ENCODE measurements at places on chromosomes 6 and 20.

DNA sequence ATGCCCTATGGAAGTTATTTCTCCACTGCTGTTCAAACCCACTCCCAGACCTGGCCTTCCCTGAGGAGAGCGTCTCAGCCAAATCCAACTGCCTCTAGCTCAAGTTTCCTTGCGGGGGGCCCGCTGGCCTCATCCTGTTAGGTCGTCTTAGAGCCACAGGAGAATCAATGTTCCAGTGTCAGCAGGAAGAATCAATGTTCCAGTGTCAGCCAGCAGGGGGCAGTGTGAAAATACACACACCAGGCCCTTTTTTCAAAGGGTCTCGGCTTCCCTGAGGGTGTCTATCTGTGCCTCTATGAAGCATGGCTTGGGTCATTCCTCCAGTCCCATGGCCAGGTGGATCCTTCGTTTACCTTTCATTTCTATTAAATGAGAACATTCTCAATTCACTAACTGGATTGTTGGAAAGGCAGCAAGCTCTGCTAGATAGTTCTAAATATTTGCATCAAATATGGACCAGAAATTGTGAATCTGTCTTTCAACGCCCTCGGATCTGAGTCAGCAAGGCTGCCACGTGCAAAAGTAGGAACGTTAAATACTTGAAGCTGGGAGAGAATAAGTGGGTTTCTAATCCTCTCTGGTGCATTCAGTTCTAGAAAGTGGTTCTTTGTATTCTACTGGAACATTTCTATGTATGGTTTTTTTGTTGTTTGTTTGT, 19.2 kb downstream of the PRND start:
- DNase-seq = peak; percentile 77

DNA sequence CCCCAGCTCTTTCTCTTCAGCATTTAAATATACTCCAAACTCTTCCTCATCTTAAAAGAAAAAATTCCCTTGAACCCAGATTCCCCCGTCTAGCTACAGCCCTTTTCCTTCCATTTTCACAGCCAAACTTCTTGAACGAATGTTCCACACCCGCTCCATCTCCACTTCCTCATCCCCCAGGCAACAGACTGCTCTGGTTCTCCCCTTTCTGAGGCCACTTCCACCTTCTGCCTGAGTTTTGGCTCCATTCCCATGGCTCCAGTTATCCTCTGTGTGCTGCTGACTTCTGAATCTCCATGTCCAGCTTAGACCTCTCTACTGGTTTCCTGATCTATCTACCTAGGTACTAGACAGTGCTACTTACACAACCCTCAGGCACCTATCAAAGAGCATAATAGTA, 106.4 kb downstream of the RALGAPA2 start:
- no peak for DNase-seq

GRCh38 chr6:70413992-70414494, 735 bp downstream of the FAM135A start:
- DNase-seq = no peak

- no peak for DNase-seq
Observed at GRCh38 chr6:148112851-148113319, 229.8 kb upstream of the SASH1 start.

DNA sequence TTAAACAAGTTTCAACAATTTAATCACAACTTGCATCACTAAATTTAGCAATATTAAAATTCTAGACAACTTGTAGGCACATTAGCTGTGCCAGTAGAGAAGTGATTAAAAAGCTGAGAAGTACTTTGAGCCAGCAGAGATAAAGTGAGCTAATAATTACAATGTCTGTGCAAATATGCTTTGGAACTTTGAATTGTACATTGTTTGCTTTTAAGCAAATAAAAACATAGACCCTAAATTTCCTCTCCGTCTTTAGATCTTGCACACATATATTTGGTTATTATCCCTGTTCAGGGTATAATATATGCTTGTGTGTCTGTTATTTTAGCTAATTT, 44.2 kb upstream of the DEFB112 start:
- DNase-seq = no peak

- DNase-seq = no peak
Observed at GRCh38 chr6:150877928-150878327, 12.4 kb downstream of the MTHFD1L start.

DNA sequence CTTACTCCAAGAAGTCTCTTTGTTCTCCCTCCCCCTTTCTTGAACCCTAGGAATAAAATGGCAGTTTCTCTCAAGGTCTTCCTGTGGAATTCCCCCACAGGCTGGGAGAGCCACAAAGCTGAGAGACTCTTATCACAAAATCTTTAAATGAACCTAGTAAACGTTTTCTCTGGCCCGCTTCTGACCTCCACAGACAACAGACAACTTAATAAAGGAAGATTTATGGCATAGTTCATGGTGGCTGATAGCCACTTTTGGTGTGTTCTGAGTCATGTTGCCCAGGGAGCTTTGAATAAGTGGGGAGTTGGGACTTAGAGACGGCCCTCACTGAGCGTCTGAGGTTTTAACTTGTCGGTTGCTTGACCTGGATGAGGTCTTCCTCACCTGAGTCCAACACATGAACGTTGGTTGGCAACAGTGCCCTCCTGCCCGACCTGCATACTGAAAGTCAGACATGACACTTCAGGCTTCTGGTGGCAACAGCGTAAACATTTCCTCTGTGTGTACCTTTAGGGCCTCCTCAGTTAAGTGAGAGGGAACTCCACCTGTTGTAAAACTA, 124.1 kb downstream of the FOXO3 start:
- no peak for DNase-seq

- peak; percentile 60 for DNase-seq
Observed at GRCh38 chr6:119348748-119349360, 707 bp downstream of the MAN1A1 start.

GRCh38 chr20:20331817-20332216, 36.1 kb upstream of the INSM1 start:
- DNase-seq = no peak

- no peak for DNase-seq
Observed at GRCh38 chr6:80181352-80182081, 75.0 kb downstream of the BCKDHB start.

DNA sequence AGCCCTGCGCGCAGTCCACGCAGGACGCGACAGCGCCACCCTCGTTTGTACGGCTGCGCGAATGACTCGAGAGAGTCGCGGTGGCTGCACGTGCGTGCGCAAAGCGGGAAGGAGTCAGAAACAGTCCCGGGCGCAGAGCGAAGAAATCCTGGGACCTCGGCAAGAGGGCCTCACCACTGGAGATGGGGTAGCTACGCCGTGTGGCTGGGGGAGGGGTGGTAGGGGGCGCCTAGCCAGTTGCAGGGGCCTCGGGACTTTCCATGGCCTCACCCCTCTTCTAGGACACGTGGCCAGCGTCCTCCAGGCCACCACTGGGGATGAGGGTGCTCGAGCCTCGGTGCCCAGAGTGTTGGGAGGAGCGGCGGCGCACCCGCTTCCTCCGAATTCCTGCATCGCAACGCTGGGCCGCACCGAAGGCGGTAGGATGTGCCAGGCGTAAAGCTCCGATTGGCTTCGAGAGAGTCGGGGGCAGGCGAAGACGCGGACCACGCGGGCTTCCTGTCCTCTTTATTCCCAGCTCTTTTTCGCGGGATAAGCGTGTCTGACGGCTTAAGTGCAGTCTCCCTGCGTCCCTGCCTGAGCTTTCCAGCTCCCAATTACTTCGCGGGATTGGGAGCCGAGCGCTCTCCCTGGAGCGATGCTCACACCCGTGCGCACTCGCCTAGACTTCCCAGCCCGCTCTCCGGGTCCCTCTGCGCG, 38.7 kb downstream of the NCR2 start:
- peak; percentile 49 for DNase-seq

DNA sequence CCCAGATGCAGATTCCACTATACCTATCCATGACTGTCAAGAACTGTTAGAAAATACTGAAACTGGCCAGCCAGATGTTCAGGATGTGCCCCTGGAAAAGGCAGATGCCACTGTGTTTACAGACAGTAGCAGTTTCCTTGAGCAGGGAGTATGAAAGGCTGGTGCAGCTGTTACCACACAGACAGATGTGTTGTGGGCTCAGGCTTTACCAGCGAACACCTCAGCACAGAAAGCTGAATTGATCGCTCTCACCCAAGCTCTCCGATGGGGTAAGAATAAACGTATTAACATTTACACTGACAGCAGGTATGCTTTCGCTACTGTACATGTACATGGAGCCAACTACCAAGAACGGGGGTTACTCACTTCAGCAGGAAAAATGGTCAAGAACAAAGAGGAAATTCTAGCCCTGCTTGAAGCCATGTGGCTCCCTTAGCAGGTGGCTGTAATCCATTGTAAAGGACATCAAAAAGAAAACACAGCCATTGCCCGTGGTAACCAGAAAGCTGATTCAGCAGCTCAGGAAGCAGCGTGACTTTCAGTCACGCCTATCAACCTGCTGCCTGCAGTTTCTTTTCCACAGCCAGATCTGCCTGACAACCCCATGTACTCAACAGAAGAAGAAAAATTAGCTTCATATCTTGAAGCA, 459.7 kb upstream of the HTR1E start:
- peak; percentile 12 for DNase-seq

- DNase-seq = no peak
Observed at GRCh38 chr20:50845566-50846215, 50.8 kb downstream of the BCAS4 start.

DNA sequence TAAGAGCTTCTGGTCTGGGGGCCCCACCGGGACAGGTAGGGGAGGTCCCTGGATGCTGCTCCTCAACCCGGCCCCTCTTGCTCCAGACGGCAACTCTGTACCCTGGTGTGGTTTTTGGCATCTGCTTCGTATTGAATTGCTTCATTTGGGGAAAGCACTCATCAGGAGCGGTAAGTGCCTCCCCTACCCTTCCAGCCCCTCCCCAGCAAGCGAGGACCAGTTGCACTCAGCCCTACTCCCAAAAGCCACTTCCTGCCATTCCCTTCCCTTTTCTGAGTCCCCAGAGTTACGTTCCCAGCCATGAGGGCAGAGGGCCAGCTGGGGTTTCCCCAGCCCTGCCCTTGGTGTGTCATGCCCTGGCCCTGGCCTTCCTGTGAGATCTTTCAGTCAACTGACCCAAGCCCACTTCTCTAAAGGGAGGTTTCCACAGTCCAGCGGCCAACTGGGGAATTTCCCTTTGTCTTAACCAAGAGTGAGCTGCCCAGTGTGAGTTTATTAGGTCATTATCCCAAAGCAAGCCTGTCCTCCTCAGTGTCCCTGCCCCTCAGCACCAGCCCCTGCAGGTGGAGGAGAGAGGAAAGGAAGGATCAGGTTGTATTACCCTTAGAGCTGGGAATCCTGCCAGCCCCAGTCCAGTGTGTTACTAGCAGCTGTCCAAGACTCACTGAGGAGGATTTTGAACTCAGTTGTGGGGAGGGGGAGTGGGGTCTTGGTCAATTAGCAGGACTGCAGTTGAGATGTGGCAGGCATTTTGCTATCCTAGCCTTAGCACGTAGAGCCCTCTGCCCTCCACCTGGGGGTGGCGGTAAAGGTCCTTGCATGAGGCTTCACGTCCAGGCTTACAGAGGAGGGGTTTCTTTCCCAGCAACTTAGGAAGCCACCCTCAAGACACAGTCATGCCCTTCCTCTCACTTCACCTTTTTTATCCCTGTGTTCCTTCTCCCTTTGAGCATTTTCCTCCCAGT, 45.8 kb downstream of the TM9SF4 start:
- peak; percentile 59 for DNase-seq

- DNase-seq = no peak
Observed at GRCh38 chr6:87901613-87902012, 146.0 kb upstream of the SPACA1 start.

DNA sequence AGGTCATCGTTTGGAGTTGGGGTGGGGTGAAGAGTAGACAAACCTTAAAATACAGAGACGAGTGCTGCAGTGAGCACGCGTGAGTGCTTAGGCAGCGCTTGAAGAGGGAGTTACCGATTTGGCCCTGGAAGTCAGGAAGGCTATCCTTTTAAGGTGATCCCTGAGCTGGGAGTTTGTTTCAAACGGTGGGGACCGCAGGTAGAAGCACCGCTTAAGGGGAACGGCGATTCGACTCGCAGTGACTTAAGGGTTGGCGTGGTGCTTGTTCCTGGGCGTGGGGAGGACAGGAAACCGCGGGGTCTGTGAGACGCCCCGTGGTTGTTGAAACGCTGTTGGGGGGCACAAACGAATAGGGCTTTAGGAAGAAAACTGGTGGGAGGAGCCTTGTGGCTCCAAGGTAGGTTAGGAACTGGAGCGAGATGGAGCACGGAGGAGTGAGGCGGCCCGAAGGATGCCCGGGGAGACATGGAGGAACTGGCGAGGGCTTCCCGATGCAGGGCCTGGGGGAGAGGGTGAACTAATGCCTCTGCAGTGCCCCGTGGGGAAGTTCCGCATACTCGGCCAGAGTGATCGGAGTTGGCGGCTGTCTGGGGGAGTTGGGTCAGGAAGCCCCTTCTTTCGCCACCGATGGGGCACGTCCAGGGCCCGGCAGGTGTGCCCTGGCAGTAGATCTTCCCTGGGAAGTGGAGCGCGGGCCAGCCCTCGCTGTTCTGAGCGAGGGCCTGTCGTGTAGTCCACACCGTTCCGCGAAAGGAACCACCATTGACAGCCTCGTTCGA, 1.3 kb upstream of the CDYL start:
- DNase-seq = peak; percentile 29

- no peak for DNase-seq
Observed at GRCh38 chr6:2231438-2231837, 14.0 kb downstream of the GMDS start.

DNA sequence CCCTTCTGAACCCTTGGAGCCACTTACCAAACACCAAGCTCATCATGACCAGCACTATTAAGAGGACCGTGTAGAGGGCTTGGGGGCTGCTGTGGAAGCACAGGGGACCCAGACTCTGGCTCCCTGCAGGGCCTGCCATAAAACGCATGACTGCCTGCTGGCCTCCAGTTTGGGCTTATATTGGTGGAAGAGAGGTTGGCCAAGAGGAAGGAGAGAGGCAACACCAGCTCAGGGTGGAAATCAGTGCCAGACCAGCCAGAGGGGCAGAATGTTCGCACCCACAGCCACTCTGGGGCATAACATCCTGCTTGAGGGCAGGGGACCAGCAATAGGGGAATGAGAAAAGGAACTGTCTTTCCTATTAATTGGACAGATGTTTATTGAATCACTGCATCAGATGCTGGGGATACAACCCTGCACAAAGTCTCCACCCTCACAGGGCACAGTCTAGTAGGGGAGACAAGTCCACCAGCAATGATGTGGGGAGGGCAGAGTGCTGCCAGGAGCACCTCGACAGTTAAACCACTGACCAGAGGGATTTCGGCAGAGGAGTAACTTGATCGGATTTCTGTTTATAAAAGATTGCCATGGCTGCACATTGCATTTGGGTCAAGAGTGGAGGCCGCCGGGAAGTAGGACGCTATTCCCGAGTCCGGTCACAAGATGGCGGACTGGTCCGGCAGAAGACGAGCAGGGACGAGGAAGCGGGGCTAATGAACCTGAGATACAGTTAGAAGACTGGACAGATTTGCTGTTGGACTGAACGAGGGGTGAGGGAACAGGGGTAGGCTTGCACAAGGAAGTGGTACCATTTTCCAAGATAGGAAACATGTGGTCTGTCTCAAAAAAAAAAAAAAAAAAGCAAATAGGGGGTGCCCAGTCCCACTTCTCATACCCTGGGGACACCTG, at the start of gene LY6G5C:
Gene LY6G5C (minus strand): TSS at position 842 of the 909 bp plus-strand sequence. CDS start 694 bp downstream, at position 148.
- peak; percentile 76 for DNase-seq
